ENCODE measurements at places on chromosomes 7 and 10.

- no peak for DNase-seq
These were observed 174.2 kb upstream of the IMMP2L start for GRCh38 chr7:111736552-111736874.

GRCh38 chr7:3928727-3929515, 627.9 kb downstream of the SDK1 start:
- DNase-seq = no peak

GRCh38 chr10:99660662-99661376, 1.5 kb downstream of the ENTPD7 start:
- DNase-seq = no peak

DNA sequence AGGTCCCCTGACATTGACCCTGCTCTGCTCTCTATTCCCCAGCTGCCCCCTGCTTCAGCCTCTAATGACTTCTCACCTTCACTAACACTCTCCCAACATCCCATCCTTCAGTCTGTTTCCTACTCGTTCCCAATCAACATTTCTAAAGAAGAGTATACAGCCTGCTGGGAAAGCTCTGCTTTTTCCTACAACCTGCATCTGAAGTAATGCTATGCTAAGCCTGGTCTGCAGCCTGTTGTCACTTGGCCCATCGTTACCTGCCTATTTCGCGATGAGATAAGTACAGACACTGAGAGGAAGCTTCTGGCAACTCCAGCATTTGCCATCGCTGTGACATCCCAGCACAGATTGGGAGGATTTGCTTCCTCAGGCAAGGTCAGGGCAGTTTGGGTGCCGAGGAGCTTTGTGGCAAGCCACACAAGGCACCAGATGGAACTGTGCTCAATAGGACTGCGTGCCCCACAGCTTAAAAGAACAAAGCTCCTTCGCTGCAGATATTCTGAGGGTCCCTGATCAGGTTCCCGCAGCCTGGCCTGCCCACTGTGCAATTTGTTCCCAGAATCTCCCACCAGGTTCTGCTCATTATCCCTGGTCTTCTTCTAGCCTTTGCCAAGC, 51.4 kb downstream of the PKD1L1 start:
- no peak for DNase-seq

DNA sequence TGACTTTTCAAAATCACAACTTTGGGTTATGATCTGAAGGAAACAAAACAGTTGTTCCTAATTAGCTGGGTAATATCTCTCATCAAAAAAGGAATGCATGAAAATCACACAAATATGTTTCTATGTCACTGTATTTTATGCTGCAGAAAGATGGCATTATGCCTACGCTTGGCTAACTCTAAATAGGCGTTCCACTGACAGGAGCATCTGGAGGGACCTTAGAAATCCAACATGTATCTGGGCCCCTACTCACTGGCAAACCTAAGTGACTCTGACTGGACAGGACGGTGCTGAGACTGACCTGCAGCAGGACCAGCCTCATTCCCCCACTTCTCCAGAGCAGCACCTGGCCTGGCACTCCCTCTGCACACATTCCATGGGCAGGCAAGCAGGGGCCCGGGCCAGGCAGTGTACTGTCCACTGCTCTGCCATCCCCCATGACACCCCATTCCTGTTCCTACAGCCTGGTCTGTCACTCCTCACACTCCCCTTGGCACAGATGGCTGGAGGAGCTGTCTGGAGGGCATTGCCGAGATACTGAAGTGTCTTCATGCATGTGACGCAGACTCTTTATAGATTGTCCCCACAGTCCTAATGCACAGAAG, 2.6 kb upstream of the MYL7 start:
- no peak for DNase-seq

GRCh38 chr10:132542819-132543218, 5.2 kb downstream of the INPP5A start:
- no peak for DNase-seq

DNA sequence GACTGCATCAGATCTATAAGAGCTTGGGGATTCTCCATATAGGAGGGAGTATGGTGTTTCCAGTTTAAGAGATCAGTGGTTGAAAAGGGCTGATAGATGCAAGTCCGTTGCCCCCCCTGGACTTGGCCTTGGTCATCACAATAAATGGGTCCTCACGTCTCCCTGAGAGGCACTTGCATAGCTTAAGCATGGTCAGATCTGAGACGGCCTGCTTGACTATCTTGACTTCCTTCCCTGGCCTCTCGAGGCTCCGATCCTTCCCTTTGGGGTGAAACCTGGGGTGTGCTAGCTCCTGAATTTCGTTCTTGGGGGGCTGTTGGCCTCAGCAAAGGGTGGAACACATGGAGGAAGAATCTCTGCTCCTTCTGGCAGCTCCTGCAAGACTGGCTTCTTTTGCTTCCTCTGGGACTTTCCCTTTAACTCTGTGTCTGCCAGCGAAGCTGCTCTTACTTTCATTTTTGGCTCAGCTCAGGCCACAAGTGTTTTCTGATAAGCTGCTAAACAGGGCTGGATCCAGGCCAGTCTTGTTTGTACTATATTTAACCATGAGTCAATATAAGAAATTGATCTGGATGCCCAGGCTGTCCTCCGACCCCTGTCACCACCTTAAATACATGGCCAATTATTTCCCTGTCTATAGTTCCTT, 11.2 kb upstream of the ZNF485 start:
- DNase-seq = peak; percentile 54

GRCh38 chr7:129865093-129865924, 87.5 kb downstream of the UBE2H start:
- DNase-seq = no peak

GRCh38 chr10:131681122-131681521, 219.7 kb upstream of the PPP2R2D start:
- DNase-seq = no peak

- DNase-seq = no peak
These were observed 33.9 kb downstream of the SPDYE17 start for GRCh38 chr7:76998285-76998589.

DNA sequence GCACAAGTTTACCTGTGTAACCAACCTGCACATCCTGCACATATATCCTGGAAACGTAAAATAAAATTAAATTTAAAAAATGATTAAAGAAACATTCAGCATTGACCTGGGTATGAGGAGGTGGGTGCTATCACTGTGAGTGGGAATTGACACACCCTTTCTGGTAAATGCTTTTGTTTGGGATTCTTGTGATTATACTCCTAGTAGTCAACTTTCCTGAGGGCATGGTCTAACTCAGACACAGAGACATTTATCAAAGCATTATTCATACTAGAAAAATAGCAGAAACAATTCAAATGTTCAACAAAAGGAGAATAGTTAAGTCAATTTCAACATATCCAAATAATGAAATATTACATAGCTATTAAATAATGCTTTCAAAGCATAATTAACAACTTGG, 44.2 kb downstream of the CNNM2 start:
- DNase-seq = no peak

GRCh38 chr10:32982911-32983909, 25.2 kb upstream of the ITGB1 start:
- DNase-seq = no peak

DNA sequence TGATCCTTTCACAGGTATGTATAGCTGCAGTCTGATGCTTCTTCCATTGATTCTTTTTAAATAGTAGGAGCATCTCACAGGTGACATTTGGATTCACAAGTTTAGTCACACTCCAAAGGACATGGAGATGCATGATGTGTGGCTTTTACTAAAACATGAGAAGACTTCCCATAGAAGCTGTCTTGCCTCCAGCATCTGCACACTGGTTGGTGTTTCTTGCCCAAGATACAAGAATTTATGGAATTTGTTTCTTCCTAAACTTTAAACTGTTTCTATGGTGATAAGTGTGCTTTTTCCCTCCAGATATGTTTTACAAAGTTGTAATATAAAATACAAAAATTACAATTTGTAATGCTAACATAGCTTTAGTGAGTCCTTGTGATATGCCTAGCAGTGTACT, 24.2 kb downstream of the ADIRF start:
- no peak for DNase-seq

DNA sequence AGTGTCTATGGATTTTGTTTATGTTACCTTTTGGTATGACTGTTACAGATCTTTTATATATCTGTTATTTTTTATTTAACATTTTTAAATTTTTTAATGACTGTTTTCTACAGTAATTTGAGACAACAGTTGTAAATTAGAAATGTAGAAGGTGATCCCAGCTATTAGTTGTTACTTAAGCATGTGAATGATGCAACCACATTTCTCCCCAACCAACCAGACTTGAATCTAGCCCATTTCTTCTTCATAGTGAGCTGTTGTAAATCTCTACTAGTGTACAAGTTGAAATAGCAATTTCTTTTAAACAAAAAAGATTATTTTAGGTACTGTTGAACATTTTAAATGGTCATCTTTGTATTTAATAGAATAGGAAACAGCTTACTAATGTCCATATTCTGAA, 18.0 kb downstream of the TMEM106B start:
- no peak for DNase-seq

DNA sequence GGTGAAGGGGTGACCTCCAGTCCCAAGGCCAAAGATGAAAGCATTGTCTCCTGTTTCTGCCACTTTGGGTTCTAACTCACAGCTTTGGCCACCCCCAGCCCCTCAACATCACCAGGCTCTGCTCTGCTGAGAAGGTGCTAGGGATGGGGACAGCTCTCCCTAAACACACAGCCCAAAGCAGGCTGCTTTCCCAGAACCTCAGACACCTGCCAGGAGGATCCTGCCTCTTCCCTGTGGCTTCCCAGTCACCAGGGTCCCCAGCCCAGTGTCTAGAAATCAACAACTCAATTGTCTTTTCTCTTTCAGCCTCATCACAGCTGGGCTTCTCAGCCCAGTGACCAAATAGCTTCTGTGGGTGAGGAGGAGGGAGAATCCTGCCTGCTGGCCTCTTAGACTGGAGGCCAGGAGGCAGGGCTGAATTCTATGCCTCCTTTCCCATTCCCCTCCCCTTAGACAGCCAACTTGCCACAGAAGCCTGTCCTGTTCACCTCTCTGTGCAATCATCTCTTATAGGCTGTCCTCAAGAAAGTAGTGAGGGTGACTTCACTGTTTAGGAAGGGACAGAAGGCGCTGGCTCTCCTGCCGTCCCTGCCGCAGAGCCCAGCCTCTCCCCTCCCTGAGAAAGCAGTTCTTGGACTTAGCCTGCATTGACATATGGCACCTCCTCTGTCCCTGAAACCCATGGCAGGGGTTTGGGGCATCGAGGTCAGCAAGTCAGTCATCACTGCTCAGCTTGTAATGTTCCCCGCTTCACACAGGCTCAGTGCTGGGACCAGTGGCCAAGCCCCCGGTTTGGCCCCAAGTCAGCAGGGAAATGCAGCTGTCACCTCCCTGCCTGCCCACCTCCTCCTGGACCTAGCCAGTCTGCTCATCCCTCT, 3.7 kb downstream of the FGF8 start:
- no peak for DNase-seq

- no peak for DNase-seq
These were observed 10.1 kb upstream of the INPP5A start for GRCh38 chr10:132527339-132528063.

- no peak for DNase-seq
These were observed 346.6 kb downstream of the IPMK start for GRCh38 chr10:57921140-57921539.

DNA sequence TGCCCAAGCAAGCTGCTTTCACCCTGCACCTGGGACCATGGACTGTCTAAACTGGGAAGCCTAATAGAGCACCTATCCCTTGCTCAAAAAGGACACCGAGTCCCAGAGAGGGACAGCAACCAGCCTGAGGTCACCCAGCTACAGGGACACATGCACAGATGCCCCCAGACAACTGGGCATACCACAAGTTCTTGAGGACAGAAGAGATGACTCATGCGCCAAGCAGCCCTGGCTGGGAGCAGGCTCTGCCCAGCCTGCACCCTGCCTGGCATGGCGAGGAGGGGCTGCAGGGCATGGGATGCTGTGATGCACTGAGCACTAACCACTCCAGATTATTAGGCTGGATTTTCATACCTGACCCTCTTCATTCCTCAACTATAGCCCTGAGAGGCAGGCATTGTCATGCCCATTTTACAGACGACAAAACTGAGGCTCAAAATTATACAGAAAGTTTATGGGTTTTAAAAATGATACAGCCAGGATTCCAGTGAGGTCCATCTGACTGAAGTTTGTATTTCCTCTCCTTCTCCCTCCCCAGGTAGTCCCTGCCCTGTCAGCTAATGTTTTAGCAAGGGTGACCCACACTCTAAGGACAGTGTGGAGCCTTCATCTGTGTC, 289.3 kb upstream of the ZMIZ1 start:
- no peak for DNase-seq

DNA sequence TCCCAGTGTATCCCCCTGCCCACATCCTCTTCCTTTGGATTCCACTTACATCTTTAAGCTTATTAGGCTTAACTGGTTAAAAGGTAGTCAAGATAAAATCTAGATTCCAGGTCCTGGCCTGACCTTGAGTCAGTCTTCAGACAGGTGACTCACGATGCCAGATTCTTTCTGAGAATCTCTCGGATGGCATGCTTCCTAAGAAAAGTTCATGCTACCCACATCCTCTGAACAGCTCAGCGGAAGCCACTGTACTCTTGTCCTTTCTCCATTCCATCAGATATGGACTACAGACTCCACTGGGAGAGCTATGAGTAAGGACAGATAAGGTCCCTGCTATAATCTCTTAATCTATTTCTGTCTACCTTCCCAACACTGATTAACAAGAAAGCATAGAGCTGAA, 43.4 kb downstream of the DNMBP start:
- no peak for DNase-seq

- DNase-seq = no peak
These were observed 241.4 kb upstream of the PODXL start for GRCh38 chr7:131797841-131798240.

- peak; percentile 40 for DNase-seq
These were observed 703.5 kb upstream of the SEMA3D start for GRCh38 chr7:85890244-85890811.

DNA sequence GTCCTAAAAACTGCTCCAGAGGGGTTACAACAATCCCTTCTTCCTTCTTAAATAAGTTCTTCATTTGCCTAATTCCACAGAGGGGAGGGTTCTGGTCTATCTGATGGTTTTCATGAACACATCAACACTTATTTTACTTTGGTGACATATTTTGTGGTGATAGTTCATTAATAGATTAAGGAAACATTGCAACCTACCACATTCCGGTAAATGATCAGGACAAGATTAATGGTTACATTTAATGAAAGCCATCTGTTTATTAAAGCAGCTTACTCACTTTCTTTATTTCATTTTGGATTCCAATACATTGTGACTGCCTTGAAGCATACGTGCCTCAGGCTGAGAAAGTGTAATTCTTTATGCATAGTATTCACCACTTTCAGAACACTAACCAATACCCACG, 101.0 kb downstream of the SKIDA1 start:
- DNase-seq = no peak

- no peak for DNase-seq
These were observed 178.4 kb upstream of the LRRTM3 start for GRCh38 chr10:66747451-66747850.

- DNase-seq = no peak
These were observed 10.6 kb upstream of the TRPV6 start for GRCh38 chr7:142896151-142896550.
